Spleen (tissue), 13 donors: ENCODE measurements at places on chromosomes 1 and 21.

GRCh38 chr1:28087614-28088167 lies 719 bp downstream of the EYA3 start:
- H3K4me3 ChIP-seq: peak overlapping the region; percentile 83
- peak overlapping the region; percentile 69 for H3K27ac ChIP-seq
- DNase-seq: no peak
- H3K36me3 ChIP-seq: no peaks in the 10 kb centered on the region

DNA sequence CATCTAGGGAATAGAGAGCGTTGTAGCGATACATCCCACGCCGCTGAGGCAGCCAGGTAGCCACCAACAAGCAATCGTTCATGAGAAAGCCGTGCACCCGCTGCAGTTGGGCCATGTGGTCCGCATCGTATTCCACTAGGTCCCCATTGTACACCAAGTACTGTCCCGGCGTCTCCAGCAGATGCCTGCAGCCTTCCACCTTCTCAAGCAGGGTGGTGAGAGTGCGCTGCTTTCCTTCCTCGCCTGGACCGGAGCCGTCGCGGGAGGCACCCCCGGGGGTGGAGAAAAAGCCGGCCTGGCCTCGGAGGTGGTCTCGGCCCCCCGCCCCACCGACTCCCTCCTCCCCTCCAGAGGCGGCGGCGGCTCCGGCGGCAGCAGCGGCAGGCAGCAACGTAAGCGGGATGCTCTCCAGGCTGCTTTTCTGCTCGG lies 595 bp downstream of the EXOC8 start:
- peak overlapping the region; percentile 93 for H3K4me3 ChIP-seq
- DNase-seq: peak; percentile 92
- H3K27ac ChIP-seq: peak overlapping the region; percentile 97
- H3K36me3 ChIP-seq: peaks cover 9% of the 10 kb centered on the region
- peaks cover 63% of the 10 kb centered on the region for H3K4me1 ChIP-seq
- H3K27me3 ChIP-seq: no peaks in the 10 kb centered on the region

DNA sequence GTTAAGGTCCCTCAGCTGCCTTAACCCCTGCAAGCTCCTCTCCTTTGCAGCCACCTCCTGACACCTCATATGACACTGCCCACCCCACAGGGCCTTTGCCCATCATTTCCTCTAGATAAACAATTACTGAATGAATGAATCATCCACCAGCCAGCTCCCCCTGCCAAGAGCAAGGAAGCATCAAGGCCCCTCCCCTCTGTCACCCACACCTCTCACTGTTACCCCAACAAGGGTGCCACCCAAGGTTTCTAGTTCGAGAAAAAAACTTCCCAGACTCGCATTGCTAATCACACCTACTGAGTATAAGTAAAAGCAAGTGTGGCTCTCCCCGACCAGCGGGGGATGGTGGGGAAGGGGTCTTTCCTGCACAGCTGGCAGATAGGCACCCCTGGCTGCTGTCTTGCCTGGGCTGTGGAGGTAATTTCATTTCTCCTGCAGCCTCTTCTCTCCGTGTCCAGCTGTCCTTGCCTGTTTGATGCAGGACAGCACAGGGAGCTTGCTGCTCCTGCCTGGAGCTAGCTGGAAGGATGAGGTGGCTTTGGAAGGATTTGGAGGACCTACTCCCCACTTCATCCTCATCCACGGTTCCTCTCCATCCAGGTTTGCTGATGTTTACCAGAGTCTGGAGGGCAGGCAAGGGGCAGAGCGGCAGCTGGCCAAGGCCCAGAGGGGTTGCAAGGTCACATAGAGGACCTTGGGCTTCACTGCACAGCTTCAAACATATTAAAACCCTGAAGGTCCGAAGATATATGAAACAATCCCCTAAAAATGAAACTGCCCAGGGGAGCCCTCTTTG lies 33.1 kb upstream of the LBR start:
- H3K27ac ChIP-seq: peak overlapping the region; percentile 37
- no peaks in the 10 kb centered on the region for H3K36me3 ChIP-seq
- H3K27me3 ChIP-seq: no peaks in the 10 kb centered on the region
- H3K4me1 ChIP-seq: peaks cover 22% of the 10 kb centered on the region

DNA sequence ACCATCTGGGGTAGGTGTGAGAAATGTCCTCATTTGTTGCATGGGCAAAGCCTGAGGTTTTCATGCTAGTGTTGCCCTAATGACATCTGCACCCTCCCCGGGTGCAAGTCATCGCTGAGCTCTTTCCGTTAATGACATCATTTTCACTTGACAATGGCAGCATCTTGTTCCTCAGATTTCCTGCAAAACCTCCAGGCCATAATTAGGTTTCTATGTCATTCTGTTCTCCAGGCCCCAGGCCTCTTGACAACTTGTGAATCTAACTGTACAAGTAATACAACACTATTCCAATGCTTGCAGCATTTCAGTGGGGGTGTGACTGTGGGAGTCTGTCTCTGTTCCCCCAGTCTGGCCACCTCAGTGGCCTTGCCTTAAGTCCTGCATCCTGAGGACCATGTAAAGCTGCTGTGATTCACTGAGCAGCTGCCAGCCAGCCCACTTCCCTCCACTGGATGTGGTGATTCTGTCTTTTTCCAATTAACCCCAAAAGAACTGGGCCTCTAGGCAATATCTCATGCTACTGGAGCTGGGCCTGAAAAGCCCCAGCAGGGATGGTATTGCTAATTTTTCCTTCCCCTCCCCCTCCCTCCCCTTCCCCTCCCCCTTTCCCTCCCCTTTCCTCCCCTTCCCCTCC lies 22.8 kb downstream of the RAB7B start:
- no peak overlapping the region for H3K27ac ChIP-seq
- no peaks in the 10 kb centered on the region for H3K4me1 ChIP-seq
- H3K36me3 ChIP-seq: no peaks in the 10 kb centered on the region
- no peak for DNase-seq

- H3K4me3 ChIP-seq: no peak overlapping the region
- no peaks in the 10 kb centered on the region for H3K27me3 ChIP-seq
- no peak for DNase-seq
Observed at GRCh38 chr1:60280256-60280655, 206.7 kb upstream of the C1orf87 start.

- H3K27ac ChIP-seq: no peak overlapping the region
- H3K4me1 ChIP-seq: no peaks in the 10 kb centered on the region
- no peaks in the 10 kb centered on the region for H3K36me3 ChIP-seq
- H3K27me3 ChIP-seq: no peaks in the 10 kb centered on the region
Observed at GRCh38 chr1:17192394-17193221, 12.3 kb upstream of the PADI1 start.

DNA sequence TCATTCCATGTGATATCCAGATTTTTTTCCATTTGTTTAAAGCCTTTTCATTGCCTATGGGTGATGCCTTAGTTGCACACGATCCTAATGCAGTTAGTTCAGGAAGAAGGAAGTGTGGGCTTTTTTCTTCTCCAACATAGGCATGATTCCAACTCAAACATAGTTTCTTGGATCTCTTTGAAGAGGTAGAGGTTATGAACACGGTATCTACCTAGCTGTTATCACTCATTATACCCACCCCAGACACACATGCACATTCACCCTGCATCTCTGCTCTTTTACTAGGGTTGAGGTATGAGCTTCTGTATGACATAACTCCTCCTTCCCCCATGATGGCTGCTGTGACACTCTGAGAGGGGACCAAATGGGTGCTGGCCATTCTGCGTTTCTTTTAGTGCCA lies 122.1 kb upstream of the ZNF648 start:
- H3K36me3 ChIP-seq: no peaks in the 10 kb centered on the region
- H3K4me1 ChIP-seq: no peaks in the 10 kb centered on the region
- no peak overlapping the region for H3K4me3 ChIP-seq
- no peak overlapping the region for H3K27ac ChIP-seq
- no peaks in the 10 kb centered on the region for H3K27me3 ChIP-seq
- no peak for DNase-seq

GRCh38 chr1:27687906-27688305 lies 15.9 kb upstream of the IFI6 start:
- no peaks in the 10 kb centered on the region for H3K27me3 ChIP-seq
- no peak overlapping the region for H3K4me3 ChIP-seq
- no peak for DNase-seq
- H3K27ac ChIP-seq: no peak overlapping the region
- no peaks in the 10 kb centered on the region for H3K36me3 ChIP-seq

GRCh38 chr1:2067981-2068380 lies 17.8 kb downstream of the PRKCZ start:
- H3K27me3 ChIP-seq: no peaks in the 10 kb centered on the region
- H3K36me3 ChIP-seq: peaks cover 14% of the 10 kb centered on the region
- H3K4me1 ChIP-seq: no peaks in the 10 kb centered on the region

- H3K36me3 ChIP-seq: no peaks in the 10 kb centered on the region
- no peak overlapping the region for H3K4me3 ChIP-seq
- no peak for DNase-seq
- H3K27me3 ChIP-seq: no peaks in the 10 kb centered on the region
Observed at GRCh38 chr1:205842229-205842628, 7.7 kb downstream of the PM20D1 start.

- no peak overlapping the region for H3K4me3 ChIP-seq
- no peaks in the 10 kb centered on the region for H3K36me3 ChIP-seq
- H3K4me1 ChIP-seq: no peaks in the 10 kb centered on the region
- H3K27ac ChIP-seq: no peak overlapping the region
Observed at GRCh38 chr1:165487921-165488320, 43.0 kb upstream of the RXRG start.
